NCI-H1092 (cell line): ENCODE measurements at places on chromosomes 2 and 18.

DNA sequence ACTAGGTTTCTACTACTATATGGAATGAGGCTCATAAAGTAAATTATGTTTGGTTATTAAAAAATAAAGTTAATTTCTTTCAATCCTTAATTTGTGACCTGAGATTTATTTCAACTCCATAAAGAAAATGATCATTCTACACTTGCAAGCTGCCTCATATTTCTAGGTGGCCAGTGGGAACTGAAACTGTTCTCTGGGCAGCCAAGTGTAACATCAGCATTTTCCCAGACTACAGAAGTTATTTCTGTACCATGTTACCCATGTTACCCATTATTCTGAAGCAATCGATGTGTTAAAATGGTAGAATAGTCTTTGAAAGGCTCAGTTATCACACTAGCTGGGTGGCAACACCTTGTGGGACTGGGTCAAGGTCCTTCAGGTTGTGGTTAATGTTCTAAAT is 139.3 kb upstream of the FBXO11 start:
- DNase-seq: no peak

GRCh38 chr2:102229141-102229769 is 42.4 kb downstream of the IL1RL2 start:
- no peak for DNase-seq

DNA sequence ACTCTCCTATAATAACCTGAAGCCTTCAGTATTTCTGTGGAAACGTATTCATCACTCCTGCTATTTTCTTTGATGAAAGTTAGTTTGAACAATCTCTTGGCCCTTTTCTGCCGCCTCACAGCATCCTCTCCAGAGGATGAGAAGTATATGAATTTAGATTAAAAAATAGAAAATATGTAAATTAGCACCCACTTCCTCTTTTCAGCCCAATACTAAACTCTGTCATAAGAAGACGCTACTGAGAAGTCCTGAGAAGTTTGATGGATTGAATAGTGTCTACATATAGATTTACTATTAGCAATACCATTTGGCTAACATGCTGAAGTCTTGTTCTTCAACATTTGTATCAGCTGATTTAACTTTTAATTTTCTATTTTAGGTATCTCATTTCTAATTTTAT is 526.4 kb upstream of the SPHKAP start:
- DNase-seq: no peak

GRCh38 chr2:28169492-28169891 is 223.2 kb upstream of the FOSL2 start:
- DNase-seq: no peak

- no peak for DNase-seq
Observed at GRCh38 chr2:8867363-8867762, 29.9 kb upstream of the KIDINS220 start.

GRCh38 chr2:45533771-45534170 is 77.3 kb downstream of the SRBD1 start:
- DNase-seq: no peak
